ENCODE measurements at places on chromosomes 16 and 17.
A peak's percentile ranks its signal among the peaks of the same experiment; 100 is the strongest.

DNA sequence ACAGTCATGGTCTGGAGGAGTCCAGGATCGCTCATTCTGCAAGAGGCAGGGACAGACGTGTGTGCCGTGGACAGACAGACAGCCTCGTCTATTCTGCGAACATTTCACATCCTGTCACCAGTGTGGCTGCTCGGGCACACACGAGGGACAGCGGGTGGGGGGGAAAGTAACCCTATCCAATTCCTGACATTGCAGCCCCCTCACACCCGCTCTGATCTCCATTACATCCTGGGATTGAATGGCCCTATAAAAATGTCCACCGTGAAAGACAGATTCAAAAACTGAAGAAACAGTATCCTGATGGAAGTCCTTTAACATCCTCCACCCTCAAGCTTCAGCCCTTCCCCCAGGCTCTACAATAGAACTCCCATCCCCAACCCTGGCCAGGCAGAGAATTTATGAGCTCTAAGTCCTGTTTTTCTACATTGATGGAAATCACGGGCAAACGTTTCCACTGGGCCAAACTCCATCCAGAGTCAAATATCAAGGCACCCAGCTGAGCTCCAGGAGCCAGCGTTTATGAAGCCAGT lies 39.4 kb downstream of the HS3ST3A1 start:
- no peak overlapping the region for H3K4me3 ChIP-seq
- H3K27me3 ChIP-seq, result peaks cover 3% of the 10 kb centered on the region
- H3K4me1 ChIP-seq, result no peaks in the 10 kb centered on the region
- H3K36me3 ChIP-seq, result no peaks in the 10 kb centered on the region
- ATAC-seq, result no peak

- H3K4me1 ChIP-seq, result no peaks in the 10 kb centered on the region
- no peak overlapping the region for H3K27ac ChIP-seq
- H3K27me3 ChIP-seq, result peaks cover 11% of the 10 kb centered on the region
These were observed 47.9 kb downstream of the SCPEP1 start for GRCh38 chr17:57025876-57026275.

- H3K4me1 ChIP-seq, result no peaks in the 10 kb centered on the region
- H3K27ac ChIP-seq, result no peak overlapping the region
- ATAC-seq, result no peak
- H3K4me3 ChIP-seq, result no peak overlapping the region
These were observed 12.3 kb downstream of the SDR42E2 start for GRCh38 chr16:22174642-22175041.

- H3K36me3 ChIP-seq, result no peaks in the 10 kb centered on the region
- peak; percentile 35 for ATAC-seq
- H3K4me3 ChIP-seq, result no peak overlapping the region
- no peaks in the 10 kb centered on the region for H3K27me3 ChIP-seq
- H3K27ac ChIP-seq, result peak overlapping the region; percentile 73
These were observed 51.8 kb downstream of the SMPD3 start for GRCh38 chr16:68396481-68396880.

DNA sequence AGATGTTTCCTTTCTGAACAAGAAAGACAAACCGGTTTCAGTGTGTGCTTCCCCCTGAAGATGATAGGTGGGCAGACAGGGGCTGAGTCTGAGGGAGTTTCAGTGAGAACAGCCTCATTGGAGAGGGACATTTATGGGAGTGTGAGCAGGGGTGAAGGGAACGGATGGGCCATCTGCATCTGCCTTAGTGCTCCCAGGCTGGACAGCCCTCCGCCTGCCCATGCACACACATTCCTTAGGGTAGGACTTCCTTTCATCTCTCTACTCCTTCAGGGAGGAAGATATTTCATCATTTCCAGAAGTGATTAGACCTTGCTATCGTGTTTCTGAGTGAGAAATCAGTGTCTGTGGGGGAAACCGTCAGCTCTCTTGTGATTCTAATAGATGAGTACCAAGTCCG lies 3.8 kb downstream of the SHISA6 start:
- H3K27ac ChIP-seq, result no peak overlapping the region
- H3K4me1 ChIP-seq, result no peaks in the 10 kb centered on the region
- peaks cover 17% of the 10 kb centered on the region for H3K27me3 ChIP-seq
- H3K4me3 ChIP-seq, result no peak overlapping the region
- no peaks in the 10 kb centered on the region for H3K36me3 ChIP-seq

DNA sequence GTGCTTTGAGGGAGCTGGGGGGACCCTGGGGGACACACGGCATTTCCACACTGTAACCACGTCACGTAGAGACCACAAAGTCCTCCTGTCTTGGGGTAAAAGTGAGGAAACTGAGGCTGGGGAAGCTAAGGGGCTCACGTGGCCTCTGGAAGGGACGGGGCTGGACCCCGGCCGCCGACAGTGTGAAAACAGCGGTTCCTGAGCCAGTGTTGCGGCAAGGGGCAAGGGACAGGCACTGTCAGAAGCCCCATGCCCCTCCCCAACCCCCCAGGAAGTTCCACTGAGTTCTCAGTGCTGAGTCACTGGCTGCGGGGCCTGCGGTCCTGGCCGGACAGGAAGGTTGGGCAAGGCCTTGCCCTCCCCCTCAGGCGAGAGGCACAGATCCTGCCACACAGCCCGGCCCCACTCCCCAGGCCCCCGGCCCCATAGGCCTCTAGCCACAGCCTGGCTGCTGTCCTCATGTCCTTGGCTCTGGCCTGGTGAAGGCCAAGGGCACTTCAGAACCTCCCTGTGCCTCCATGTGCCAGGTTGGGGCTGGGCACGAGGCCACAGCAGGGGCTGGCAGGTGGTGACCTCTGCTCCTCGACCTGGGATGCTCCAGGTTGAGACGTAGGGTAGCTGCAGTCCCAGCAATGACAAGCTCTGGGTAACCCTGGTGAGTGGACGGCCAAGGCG lies 5.0 kb upstream of the CCDC57 start:
- H3K27ac ChIP-seq, result no peak overlapping the region
- no peak for ATAC-seq
- H3K4me3 ChIP-seq, result no peak overlapping the region
- peaks cover 20% of the 10 kb centered on the region for H3K4me1 ChIP-seq

DNA sequence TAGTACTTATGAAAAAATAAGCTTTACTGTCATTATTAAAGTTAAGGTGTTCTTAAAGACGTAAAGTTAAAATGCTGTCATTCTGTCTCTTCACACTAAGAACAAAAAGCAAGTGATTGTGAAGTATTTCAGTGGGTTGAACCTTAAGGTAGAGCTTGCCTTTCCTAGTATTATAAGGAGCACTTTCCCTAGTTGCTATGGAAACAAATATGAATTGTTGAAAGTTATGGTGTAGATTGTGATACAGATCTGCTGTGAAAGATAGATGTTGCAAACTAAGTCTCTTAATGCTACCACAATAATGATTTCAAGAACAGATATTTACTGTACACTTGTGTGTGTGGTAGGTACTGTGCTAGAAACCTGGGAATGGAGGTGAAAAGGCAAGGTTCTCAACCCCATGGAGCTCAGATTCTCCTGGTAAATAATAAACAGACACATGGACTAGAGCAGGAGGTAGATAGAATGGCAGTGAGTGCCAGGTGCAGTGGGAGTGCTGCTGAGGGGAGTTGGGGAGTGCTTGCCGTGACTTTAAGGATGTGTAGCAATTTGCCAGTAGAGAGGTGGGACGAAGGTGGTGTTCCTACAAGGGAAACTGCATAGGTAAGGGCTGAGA lies 34.7 kb downstream of the MRTFB start:
- H3K4me3 ChIP-seq, result no peak overlapping the region
- H3K27ac ChIP-seq, result no peak overlapping the region
- no peak for ATAC-seq
- H3K27me3 ChIP-seq, result no peaks in the 10 kb centered on the region
- no peaks in the 10 kb centered on the region for H3K36me3 ChIP-seq
- peaks cover 29% of the 10 kb centered on the region for H3K4me1 ChIP-seq

DNA sequence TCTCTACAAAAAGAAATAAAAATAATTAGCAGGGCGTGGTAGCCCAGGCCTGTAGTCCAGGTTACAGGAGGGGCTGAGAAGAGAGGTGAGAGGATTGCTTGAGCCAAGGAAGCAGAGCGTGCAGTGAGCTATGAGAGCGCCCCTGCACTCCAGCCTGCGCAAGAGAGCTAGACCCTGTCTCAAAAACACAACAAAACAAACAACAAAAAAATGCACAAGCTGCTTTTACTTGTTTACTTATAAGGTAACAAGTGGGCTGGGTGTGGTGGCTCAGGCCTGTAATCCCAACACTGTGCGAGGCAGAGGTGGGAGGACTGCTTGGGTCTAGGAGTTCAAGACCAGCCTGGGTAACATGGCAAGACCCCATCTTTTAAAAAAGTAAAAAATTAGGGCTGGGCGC lies 1.7 kb downstream of the CYTH1 start:
- ATAC-seq, result peak; percentile 11
- peaks cover 17% of the 10 kb centered on the region for H3K4me1 ChIP-seq
- H3K36me3 ChIP-seq, result peaks cover 60% of the 10 kb centered on the region
- peak overlapping the region; percentile 89 for H3K4me3 ChIP-seq
- peak overlapping the region; percentile 98 for H3K27ac ChIP-seq
- no peaks in the 10 kb centered on the region for H3K27me3 ChIP-seq

DNA sequence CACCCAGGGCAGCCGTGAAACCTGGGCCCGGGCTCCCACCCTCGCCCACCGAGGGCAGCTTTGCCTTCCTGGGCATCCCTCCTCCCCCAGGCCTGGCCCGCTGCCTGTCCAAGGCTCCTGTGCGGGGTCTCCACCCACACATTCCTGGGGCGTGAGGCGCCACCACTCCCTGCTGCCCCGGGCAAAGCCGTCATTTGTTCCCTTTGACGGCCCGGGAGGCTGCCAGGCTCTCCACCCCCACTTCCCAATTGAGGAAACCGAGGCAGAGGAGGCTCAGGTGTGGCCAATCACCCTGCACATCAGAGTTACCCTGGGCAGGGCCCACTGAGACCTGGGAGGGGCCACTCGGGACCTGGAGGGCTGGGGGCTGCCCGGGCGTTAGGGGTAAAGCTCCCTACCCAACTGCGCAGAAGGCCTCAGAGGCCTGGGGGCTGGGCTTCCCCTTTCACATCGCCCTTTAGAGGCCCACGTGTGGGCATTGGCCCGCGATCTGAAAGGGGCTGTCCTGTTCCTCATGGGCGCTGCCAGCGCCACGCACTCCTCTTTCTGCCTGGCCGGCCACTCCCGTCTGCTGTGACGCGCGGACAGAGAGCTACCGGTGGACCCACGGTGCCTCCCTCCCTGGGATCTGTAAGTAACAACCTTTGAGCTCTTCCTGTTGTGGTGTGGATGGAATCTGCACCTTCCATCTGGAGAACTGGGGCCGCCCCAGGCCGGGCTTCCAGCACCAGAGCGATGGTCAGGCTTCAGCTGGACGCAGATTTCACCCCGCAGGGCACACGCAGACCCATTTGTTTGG lies at the start of gene MSLN:
MSLN (plus strand) TSS at position 190 of the 799 bp plus-strand sequence. CDS start 1,947 bp downstream, outside the sequence.
- H3K4me1 ChIP-seq, result no peaks in the 10 kb centered on the region
- H3K36me3 ChIP-seq, result no peaks in the 10 kb centered on the region
- peaks cover 5% of the 10 kb centered on the region for H3K27me3 ChIP-seq

GRCh38 chr16:28924399-28924761 lies 658 bp downstream of the RABEP2 start:
- peaks cover 14% of the 10 kb centered on the region for H3K4me1 ChIP-seq
- no peak for ATAC-seq
- H3K4me3 ChIP-seq, result peak overlapping the region; percentile 100
- H3K36me3 ChIP-seq, result peaks cover 35% of the 10 kb centered on the region
- H3K27me3 ChIP-seq, result no peaks in the 10 kb centered on the region
- H3K27ac ChIP-seq, result peak overlapping the region; percentile 100

DNA sequence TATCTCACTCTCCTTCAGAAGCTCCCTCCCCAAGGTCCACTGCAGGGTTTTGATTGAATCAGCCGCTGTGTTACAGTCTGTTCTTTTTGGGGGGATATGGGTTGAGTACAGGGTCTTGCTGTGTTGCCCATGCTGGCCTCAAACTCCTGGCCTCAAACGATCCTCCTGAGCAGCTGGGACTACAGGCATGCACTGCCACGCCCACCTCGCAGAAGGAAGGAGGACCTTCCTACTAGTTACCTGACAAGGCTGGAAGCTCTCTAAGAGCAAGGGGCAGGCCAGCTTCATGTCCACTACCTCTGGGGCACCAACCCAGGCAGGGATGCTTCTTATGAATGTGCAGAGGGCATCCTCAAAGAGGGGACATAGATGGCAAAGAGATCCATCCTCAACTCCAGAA lies 1.9 kb upstream of the MMP28 start:
- peaks cover 17% of the 10 kb centered on the region for H3K27me3 ChIP-seq
- ATAC-seq, result no peak
- H3K36me3 ChIP-seq, result no peaks in the 10 kb centered on the region
- H3K27ac ChIP-seq, result no peak overlapping the region

DNA sequence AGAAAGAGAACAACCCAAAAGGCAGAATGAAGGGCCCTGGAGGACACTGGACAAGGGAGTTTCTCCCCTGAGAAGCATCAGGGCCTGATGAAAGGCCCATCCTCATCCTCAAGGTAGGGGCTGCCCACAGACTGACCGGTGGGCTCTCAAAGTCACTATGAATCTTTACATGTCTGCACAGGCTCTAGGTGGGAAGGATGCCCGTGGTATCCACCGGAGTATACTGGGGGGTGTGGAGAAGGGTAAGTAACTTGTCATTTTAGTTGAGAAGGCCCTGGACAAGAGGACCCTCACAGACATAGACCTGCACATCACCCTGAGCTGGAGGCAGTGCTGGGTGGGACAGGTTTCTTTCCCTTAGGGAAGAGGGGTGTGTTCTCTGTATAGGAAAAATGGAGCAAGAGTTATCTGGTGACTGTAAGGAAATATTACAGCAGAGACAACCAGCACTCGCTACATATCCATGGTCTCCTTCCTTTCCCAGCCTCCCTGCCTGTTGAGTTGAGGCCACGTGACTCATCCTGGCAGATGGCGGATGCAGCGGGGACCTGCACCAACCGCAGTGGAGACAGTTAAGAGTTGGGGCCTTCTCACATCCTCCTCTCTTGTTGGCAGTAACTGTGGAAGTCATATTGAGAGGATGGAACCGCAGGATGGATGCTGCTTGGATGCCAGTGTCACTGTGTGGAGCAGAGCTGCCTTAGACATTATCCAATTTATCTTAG lies 45.6 kb upstream of the KCNJ12 start:
- no peak overlapping the region for H3K27ac ChIP-seq
- no peaks in the 10 kb centered on the region for H3K4me1 ChIP-seq
- H3K27me3 ChIP-seq, result peaks cover 8% of the 10 kb centered on the region
- no peak for ATAC-seq
- no peak overlapping the region for H3K4me3 ChIP-seq

Data from activated T-helper 17 cell treated with anti-CD3 and anti-CD28 coated beads, Interleukin-2, amount 50 U/mL, for 72 hours (primary cell).